Upper lobe of left lung (tissue), 6 donors: ENCODE measurements at places on chromosomes 4 and X. TPM values are rescaled to one million over a fixed set of nuclear protein-coding genes. Genes with fewer than 3 reads are reported as not detected.

The HSFX1 gene
- 1.8 TPM for total RNA-seq

GRCh38 chrX:54999717-55000598, at the start of gene APEX2:
APEX2 (plus strand) TSS chrX:55000363; CDS start chrX:55000423, 60 bp downstream.
- peak; percentile 93 for DNase-seq

The FOXR2 gene
- total RNA-seq, result not detected

DNA sequence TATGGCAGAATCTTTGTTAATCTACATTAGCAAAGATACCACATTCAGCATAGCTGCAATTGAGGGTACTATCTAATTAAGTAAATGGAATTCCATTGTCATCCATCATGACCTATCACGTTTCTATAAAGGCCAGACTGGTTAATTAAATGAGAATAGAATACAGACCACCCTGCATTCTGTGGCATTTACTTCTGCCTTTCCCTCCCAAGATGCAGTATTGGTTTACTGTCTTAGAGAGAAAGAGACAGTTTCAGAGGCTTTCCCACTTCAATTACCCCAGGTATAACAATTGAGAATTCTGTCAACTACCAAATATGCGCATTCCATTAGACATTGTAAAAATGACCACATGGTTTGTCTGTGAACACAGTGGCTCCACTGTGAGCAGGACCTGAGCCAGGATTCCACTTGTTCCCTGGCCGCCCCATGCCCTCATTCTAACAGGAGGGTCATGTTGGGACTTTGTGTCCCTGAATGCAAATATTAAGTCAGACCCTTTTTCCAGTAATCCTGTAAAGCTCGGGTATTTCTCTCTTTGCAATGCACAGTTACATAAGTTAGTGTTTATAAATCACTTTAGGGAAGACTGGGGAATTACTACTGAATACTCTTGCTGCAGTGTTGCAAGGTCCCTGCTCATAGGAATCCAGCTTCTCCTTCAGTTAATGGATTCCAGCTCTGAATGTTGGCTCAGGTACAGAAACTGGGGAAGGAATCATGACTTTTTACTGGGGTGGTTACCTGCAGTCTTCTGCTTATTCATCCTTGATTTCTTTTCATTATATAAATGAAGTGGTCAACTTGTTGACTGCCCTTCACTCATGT, 261.0 kb downstream of the PDGFC start:
- DNase-seq, result no peak

DNA sequence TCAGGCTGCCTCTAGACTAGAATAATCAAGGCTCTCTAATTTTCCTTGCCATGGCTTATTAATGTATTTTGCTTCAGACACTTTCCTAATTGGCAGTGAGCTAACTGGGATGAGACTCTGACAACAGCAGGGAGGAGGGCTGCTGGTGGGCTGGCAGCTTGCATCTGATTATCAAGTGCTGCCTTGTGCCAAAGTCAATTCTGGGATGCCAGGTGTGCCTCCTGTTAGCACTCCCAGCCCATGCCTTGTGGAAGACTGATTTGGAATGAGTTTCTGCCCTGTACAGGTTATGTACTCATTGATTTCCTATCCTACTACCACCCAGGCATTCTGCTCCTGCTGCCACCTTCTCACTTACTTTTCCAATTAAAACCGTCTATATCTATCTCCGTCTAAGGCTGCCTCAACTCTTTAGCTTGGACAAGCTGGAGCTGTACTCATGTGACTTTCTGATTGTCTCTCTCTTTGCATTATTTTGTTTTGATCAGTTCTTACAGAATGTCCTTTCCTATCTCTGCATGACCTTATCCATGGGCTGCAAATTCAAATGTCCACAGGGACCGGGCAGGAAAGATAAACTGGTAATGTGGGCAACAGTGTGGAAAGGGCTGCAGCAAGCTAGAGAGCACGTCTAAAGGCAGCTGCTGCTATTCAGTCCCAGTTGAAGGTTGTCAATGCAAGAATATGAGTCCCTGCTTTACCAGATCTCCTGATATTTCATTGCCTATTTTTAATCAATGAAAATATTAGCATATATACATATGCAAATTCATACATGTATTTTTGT, 112.6 kb downstream of the GABRA2 start:
- DNase-seq, result no peak

The PAGE2 gene
- total RNA-seq, result not detected

- peak; percentile 91 for DNase-seq
These were observed 33.9 kb downstream of the CPLX1 start for GRCh38 chr4:791898-792625.

DNA sequence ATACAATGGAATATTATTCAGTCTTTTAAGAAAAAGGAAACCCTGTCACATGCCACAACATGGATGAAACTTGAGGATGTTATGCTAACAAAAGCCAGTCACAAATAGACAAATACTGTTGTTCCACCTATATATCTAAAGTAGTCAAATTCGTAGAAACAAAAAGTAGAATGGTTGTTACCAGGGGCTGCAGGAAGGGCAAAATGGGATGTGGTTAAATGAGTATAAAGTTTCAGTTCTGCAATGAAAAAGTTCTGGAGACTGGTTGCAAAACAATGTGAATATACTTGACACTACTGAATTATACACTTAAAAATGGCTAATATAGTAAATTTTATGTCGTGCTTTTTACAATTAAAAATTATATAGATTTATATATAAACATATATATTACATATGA, 12.2 kb downstream of the SPOCK3 start:
- no peak for DNase-seq

The WDFY3 gene
- total RNA-seq, result 111 TPM

DNA sequence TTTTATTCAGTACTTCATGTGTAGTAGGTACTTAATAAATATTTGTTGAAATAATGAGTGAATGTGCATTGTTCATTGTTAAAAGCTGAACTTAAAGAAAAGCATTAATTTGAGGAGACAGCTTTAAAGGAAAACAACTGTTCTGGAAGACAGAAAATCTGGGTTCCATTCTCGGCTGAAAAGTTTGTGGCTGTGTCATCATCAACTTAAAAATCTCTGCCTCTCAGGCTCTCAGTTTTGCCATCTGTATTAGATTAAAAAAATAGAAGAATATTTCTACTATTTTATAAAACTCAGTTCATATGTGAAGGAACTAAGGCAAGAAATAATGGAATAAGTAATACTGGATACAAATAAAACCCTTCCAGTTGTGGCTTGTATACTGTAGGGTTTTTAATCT, 62.5 kb downstream of the FSTL5 start:
- no peak for DNase-seq

The PCDH19 gene
- total RNA-seq, result 0.22 TPM

DNA sequence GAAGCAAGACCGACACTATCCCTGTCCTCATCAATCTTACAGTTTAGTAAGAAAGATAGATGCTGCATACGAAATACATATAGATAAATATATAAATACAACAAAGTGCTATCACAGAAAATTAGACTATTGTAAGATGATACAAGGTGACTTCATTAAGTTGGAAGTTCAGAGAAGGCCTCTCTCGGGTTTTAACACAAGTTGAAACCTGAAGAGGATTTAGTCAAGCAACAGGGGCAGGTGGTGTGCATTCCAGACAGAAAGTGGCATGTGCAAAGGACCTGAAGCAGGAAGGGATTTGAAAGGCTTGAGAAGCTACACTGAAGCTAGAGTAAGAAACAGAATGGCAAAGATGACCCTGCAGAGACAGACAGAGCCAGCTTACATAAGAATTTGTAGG, 36.5 kb downstream of the USP46 start:
- DNase-seq, result no peak

- DNase-seq, result no peak
These were observed 2201.2 kb downstream of the ARAP2 start for GRCh38 chr4:34043131-34043530.

DNA sequence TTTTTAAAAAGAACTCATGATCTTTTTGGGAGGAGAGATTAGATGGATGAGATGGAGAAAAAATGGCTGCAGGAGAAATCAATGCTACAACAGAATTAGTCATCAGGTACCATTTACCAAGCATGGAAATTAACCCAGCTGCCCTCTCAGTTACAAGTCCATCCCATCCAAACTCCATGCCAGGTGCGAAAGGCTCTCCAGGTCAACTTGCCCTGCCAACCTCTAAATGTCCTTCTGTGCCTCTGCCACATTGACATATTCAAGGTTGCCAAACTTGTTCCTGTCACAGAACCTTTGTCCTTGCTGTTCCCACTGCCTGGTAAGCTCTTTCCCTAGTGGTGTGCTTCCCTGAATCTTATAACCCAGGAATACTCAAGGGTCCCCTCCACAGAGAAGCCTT, 7.2 kb downstream of the SPATA18 start:
- no peak for DNase-seq

The CCDC158 gene
- not detected for total RNA-seq
